Neuronal stem cell (in vitro differentiated cells): ENCODE measurements at places on chromosomes 16 and 17.

DNA sequence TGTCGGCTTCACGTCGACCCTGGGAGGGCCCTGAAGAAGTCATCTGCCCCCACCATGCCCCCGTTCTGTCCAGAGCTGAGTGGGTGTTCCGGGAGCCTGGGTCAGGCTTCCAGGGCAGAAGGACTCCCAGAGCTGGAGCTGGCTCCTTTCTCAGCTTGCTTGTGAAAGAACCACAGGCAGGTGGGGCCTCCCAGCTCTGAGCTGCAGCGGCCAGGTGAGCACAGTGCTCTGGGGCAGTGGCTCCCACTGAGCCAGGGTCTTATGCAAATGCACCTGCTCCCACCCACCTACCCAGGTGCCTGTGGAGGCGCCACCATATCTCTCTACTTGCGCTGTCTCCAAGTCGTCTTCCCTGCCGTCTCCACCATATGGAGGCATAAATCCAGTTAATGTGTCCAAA, 140.0 kb upstream of the RPL38 start:
- DNase-seq, result no peak

DNA sequence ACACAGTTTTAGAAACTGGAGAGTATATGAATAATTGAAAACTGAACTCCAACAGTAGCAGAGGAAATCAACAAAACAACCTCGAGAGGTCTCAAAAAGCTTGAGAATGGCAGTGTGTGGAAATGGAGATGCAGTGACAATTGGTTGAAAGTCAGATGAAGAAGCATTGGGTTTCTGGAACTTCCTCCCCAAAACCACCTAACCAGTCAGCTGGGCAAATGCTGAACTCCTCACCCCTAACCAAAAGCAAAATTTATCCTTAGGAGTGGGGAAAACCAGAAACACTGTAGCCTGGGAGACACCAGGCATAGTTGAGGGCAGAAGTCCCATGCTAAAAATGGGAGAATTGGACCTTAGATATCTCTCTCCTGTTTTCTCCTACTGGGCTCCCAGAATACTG, 109.9 kb downstream of the TANC2 start:
- DNase-seq, result no peak

- no peak for DNase-seq
Observed at GRCh38 chr17:81574643-81574956, 22.4 kb upstream of the FAAP100 start.

DNA sequence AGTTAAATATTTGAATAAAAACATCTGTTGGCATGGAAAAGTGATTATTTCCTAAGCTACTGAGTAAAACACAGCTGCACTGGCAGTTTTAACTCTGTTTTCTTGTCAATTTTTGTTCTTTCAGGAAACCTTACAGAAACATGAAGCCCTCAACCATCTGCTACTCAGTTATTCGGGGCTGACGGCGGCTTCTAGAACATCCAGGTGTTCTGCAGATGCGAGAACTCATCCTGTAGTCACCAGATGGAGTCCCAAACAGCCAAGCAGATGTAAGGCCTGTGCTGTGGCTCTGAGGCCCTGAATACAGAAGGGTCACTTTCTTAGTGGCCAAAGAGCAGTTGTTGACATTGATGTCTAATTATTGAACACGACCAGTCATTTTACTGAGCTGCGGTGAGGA, 15.5 kb downstream of the ARSG start:
- no peak for DNase-seq
